ENCODE measurements at places on chromosomes 4 and X.

DNA sequence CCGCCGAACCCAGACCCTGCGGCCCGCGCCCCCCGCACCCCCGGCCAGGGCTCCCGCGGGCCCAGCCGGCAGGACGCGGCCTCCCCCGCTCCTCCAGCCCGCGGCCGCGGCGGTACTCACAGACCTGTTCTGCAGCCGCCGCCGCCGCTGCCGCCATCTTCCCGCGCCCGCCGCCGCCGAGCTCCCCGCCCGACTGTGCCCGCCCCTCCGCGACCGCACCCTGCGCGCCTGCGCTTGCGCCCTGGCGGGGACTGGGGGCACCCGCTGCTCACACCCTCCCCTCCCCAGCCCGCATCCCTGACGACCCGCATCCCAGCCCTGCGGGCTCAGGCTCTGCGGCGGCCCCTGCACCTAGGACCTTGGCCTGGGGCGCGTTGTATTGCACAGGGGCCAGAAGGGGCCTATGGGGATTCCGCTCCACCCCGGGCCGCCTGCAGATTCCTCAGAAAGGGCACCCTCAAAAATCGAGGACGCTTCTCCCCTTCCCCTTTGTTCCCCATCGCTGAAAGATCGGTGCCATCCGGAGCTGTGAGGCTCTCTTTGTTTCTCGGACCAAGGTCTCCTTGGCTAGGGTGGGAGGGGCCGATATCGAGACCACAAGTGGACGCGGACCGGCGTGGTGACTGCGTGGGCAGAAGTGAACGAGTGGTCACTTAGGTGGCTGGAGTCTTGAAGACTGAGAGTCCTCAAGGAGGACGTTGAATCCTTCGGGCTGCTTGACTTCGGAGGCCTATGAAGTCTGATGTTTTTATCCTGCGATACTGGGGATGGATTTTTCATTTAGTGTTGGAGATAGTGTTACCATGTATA is at the start of gene SGCB:
SGCB (minus strand) TSS at position 197 of the 810 bp plus-strand sequence; CDS start at position 157, 40 bp downstream.
- no peak for DNase-seq

DNA sequence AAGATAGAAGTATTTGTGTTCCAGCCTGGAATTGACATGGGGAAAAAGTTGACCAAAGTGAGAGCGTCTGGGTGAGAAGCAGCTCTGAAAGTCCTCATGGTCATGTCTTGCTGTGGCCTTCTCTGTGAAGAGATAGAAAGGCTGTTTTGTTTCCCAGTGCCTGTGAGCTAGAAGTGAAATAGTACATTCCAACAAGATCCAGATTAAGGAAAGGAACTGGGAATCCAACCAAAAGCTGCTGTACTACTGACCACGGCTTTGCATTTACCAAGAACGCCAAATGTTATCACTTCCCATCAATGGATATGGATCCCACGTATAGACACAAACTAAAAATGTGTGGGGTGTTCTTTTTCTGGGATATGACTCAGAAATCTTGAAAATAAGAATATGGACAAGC is 51.2 kb downstream of the TENM3 start:
- no peak for DNase-seq

GRCh38 chrX:155888139-155888538 is 7.0 kb downstream of the VAMP7 start:
- DNase-seq = peak; percentile 46

GRCh38 chr4:140065393-140065792 is 88.6 kb downstream of the MAML3 start:
- DNase-seq = no peak

DNA sequence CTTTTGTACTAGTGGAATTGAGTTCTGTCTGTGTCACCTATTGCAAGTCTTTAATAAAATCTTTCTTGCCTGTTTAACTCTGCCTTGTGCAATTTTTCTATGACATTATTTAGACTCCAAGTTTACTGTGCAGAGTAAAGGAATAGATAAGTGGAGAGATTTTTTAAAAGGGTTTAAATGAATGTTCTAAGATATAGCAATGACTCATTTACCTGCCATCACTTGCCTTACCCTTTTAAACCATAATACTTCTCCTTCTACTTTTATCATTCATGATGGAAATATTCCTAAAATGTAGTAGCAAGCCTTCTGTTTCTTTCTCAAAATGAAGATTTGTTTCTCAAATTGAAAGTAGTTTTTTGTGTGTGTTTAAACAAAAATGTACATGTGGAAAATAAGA is 782.8 kb upstream of the MAGEB2 start:
- DNase-seq = no peak

GRCh38 chr4:78480286-78480685 is 71.3 kb upstream of the ANXA3 start:
- no peak for DNase-seq

Data from AG04449 (cell line).